ENCODE measurements at places on chromosomes 11 and 22.

DNA sequence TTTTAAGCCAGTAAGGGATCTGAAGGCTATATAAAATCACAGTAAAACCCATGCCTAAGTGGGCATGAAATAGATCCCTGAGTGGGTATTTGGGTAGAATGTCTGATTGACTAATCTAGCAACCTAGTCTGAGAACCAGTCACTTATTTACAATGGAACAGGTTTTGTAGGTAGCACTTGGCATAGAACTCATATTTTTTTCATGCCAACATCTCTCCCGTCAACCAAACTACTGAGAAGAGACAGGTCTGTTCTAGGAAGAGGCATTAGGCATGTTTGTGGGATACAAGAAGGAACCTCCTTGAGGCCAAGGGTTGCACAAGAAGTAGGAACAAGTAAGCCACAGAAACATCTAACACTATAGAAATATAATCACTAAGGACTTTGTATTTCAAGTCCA is 840.4 kb upstream of the TENM4 start:
- DNase-seq: no peak

DNA sequence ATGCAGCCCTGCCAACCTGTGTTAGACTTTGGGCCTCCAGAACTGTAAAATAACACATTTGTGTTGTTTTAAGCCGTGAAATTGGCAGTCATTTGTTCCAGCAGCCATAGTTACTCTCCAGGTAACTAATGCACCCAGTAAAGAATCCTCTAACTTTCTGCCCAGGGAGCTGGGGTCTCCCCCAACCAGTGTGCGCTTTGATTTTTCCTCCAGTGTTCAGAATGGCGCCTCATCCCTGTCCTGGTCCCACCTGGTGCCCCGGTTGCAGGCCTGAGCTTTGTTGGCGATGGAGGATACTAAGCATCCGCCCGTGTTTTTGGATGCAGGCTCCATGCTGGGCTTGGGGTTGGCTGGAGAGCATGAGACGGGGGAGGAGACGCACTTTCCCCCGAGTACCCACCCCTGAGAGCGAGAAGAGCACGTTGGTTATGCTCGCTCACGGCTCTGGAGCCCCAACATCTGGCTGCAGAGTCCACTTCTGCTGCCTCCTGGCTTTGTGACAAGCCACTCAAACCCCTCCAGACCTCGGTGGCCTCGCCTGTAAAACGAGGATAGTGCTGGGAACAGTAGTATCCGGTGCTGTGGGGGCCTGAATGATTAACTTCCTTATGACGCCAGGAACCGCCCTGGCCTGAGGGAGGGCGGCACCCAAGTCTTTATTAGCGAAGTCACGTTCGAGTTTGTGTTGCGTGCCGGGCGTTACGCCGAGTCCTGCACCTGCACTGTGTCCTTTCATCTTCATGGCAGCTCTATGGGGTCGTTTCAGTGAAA is 25.8 kb downstream of the MRGPRD start:
- no peak for DNase-seq

DNA sequence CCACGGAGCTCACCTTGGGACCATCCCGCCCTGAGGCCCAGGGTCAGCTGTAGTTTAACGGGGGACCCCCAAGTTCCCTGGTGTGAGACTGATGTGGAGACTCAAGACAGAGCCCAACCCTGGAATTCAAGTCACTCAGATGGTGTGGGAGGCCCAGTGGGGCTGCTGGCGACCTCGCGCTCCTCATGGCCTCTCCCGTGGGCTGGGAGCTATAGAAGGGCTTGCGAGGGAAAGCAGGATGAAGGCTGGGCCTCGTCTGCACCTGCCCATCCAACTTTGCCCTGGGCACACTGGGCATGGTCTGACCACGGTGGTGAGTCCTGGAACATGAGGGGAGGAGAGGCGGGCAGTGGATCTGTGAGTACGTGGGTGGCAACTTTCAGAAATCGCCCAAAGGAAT is 13.6 kb upstream of the TTLL12 start:
- DNase-seq: no peak

GRCh38 chr11:92211576-92212167 is 12.9 kb upstream of the FAT3 start:
- no peak for DNase-seq

GRCh38 chr11:63882555-63883242 is 34.3 kb downstream of the RCOR2 start:
- no peak for DNase-seq

GRCh38 chr11:34957206-34957605 is 40.8 kb downstream of the PDHX start:
- no peak for DNase-seq

DNA sequence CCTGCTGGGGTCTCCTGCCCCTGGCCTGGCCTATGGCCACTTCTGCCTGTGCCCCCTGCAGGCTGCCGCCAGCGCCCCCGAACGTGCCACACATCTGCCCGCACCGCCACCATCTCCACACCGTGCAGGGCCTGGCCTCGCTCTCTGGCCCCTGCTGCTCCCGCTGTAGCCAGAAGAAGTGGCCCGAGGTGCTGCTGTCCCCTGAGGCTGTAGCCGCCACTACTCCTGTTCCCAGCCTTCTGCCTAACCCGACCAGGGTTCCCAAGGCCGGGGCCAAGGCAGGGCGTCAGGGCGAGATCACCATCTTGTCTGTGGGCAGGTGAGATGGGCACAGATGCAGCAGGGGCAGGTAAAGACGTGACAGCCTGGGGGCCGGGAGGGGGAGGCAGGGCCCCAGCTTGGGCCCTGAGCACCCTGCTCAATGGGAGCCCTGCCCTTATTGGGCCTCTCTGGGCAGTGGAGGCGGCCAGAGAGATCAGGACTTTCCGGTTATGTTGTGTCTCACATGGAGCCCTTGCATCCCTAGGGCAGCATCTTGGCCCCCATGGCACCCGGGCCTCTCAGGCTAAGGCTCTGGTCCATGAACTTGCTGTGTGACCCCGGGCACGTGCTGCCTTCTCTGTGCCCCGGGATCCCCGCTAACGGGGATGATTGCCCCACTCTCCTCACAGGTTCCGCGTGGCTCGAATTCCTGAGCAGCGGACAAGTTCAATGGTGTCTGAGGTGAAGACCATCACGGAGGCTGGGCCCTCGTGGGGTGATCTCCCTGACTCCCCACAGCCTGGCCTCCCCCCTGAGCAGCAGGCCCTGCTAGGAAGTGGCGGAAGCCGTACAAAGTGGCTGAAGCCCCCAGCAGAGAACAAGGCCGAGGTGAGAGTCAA is 18.5 kb downstream of the RELT start:
- no peak for DNase-seq

- no peak for DNase-seq
These were observed 8.7 kb downstream of the MS4A15 start for GRCh38 chr11:60765355-60765754.

All from GM19239 (cell line).